NCI-H1105 (cell line): ENCODE measurements at places on chromosomes 16 and 17.

GRCh38 chr16:9370061-9370491, 278.6 kb downstream of the HAPSTR1 start:
- DNase-seq: no peak

- DNase-seq: no peak
Measured at GRCh38 chr16:87305505-87306391, 11.4 kb downstream of the C16orf95 start.

GRCh38 chr17:8798176-8798845, 854 bp downstream of the MFSD6L start:
- no peak for DNase-seq

DNA sequence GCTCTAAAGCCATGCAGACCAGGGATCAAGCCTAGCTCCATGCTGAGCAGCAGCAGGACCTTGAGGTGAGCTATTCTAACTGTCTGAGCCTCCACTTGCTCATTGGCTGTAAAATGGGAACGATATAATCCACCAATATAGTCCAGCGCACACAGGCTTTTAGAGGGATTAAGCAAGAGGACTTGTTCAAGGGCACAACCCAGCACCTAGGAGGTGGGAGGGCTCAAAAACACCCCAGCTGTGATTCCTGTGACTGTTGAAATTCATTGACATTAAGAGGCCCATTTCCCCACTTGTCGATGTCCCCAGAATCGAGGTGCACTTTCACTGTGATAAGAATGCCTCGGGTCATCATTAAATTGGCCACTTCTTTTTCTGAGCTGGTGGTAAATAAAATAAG, 4.1 kb downstream of the USH1G start:
- no peak for DNase-seq

DNA sequence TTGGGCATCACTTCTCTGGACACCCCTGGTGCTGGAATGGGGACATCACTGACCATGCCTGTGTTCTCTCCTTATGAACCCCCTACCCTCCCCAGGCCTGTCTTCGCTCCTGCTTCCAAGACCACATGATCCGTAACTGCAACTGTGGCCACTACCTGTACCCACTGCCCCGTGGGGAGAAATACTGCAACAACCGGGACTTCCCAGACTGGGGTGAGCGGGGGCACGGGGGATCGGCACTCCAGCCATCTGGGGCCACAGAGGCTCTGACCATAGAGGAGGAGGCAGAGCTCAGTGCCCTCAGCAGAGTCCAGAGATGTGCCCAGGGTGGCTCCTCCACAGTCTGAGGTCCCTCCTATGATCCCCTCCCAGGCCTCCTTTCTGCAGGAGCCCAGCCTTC, 73.5 kb downstream of the SCNN1B start:
- DNase-seq: no peak

GRCh38 chr17:56499799-56500388, 93.6 kb upstream of the NOG start:
- no peak for DNase-seq

GRCh38 chr17:1058423-1059130, 61.6 kb downstream of the TIMM22 start:
- DNase-seq: no peak

GRCh38 chr17:9212376-9213302, 191.3 kb downstream of the NTN1 start:
- DNase-seq: no peak

DNA sequence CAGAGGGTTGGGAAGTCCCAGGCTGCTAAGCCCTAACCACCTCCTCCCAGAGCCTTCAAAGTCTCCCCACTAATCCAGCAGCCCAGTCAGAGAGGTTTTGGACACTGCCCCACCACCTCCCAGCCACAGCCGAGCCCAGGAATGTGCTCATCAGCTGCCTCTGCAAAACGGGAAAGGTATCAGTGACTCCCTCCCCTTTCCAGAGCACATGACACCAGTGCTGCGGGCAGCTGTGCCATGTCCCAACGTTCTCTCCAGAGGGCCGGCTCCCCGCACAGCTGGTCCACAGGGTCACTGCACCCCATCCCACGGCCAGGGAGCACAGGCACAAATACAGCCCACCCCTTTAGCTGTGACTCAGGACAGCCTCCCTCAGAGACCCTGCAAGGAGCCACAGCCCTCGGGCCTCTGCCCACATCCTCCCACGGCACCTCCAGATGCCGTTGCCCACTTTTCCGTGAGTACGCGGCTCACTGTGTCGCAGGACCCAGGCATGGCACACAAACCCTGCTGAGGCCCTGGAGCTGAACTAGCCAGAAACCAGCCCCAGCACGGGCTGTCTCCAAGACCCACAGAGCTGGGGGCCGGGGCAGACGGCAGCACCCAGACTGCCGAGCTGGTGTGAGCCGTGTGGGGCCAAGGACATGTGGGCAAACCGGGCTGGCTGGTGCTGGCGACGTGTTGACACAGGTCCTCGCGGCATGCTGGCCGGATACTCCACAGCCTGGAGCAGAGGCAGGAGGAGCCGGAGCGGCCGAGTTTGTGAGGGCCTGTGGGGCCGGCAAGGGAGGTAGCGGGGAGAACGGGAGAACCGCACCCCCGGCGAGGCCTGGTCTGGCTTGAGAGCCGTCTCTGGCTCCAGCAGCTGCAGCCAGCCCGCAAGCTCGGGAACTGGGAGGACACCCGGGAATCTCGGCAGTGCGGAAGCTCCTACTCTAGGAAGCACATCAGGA, 6.3 kb upstream of the PPP1R27 start:
- no peak for DNase-seq

DNA sequence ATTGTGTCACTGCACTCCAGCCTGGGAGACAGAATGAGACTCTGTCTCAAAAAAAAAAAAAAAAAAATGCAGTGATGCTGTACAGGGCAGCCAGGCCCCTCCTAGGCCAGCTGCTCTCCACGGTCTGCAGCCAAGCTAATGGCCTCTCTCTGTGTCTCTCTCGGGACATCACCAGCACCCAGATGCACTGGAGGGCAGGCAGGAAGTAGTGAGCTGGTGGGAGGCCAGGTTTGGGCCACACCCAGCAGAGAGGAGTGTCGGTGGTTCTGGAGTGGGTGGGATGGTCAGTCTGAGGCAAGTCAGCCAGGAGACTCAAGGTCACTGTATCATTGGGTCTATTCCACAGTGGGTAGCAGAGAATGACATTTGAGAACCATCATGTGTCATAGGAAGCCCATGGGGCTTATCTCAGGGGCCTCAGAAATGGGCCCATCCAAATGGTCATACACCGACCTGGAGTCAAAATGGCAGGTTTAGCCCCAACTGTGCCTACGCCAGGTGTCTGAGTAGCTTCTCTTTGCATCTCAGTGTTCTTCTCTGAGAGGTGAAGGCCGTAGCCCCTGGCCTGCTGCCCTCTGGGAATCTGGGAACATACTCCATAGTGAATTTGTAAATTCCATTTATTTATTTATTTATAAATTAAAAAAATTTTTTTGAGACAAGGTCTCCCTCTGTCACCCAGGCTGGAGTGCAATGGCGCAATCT, 22.7 kb downstream of the WNT9B start:
- no peak for DNase-seq

DNA sequence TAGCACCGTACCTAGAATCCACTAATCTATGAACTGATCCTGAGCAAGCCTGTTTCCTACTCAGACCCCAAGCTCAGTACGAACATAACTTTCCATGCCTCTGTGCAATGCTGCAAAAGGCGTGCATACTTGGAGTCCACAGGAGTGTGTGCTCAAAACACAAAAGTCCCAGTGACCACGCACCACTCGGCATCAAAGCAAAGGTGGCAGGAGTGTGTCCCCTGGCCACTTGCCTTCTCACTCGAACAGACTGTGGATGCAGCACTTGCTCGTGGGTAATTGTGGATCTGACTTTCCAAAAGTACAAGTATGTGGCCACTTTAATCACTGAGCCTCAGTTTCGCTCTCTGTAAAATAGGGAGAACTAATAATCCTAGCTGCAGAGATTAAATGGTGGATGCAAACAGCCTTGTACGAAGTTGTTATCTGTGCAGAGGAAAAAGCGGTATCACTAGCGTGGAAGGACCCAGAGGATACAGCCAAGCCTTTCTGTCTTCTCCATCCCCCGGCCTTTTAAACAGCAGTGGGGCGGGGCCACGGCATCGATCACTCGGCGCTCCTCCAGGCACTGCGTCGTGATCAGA, 311 bp upstream of the KDM8 start:
- DNase-seq: peak; percentile 79

GRCh38 chr16:64459821-64460220, 662.0 kb downstream of the CDH11 start:
- no peak for DNase-seq

DNA sequence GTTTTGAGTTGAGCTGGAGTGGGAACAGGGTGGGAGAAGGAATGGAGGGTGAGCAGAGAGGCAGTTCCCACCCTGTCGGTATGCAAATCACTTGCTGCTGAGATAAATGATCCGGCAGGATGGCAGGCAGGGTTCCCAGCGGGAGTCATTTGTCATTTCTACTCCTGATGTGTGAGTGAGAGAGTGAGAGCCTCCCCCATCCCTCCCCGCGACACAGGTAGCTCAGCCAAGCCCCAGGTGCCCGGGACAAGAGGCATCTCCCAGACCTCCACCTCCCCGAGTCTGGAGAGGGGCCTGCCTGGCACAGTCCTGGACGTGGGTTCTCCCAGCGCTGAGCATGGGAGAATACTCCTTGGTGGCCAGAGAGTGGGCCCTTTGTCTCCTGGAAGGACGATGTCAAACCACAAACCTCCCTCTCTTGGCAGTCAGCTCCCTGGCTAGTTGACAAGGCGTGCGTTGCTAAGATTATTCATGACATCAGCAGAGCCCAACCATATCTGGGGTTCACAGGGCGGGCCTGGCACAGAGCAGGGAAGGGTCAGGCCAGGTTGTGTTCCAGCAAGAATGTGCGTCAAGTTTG, 33.7 kb upstream of the TNRC6C start:
- DNase-seq: no peak

- DNase-seq: no peak
Measured at GRCh38 chr16:10601444-10602408, 21.3 kb upstream of the EMP2 start.

GRCh38 chr17:63086483-63087185, 120.6 kb downstream of the TANC2 start:
- DNase-seq: no peak

- no peak for DNase-seq
Measured at GRCh38 chr16:18805257-18805773, 4.0 kb upstream of the ARL6IP1 start.

DNA sequence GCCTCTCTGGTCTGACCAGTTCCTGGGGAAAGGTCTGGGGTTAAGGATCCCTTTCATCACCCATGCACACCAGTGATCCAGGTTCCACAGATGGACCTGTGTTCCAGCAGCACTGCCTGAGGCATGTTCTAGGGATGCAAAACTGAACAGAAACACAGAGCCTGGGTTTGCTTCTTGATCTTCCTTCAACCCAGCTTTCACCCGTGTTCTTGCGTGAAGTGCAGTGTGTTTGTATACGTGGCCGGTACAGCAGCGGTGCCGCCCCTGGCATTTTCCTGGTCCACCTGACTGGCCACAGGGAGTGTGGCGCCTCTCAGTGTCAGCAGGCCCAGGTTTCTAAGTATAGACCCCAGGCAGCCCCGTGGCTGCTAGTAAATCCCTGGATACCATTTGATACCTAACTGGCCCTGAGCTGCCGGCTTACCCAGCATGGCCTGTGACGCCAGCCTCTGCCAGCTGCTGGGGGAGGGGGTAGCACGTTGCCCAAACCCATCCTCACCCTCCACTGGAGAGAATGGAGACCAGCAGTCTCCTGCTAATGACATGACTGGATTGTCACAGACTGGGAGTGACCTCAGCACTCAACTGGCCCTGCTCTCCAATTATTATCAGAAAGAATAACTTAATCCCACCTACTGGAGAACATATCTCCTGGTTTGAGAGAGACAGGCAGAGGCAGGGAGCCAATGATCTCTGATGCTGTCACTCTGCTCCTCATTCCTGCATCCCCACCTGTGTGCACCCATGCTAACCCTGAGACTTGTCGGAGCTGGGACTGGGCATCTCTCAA, 59.2 kb upstream of the LGALS9 start:
- DNase-seq: no peak
